ENCODE measurements at places on chromosomes 4 and X.
A peak's percentile ranks its signal among the peaks of the same experiment; 100 is the strongest.

- no peak for DNase-seq
Observed at GRCh38 chr4:1376391-1376840, 29.4 kb downstream of the UVSSA start.

DNA sequence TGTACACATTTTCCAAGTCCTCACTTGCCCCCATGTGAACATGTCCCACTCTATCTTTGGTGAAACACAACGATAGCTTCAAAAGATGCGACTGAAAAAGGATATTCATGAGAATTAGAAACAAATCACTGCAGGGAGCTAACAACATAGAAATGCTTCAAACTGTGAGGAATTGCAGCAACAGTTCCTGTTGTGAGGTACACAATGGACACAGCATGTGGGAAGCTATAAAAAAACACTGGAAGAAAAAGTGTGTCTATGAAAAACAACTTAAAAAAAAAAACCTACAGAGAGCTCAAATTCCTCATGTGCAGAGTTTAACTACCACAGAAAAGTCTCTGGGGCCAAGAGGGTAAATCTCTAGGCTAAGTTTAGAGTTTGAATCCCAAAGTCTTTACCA, 51.6 kb upstream of the BLTP1 start:
- DNase-seq: no peak

DNA sequence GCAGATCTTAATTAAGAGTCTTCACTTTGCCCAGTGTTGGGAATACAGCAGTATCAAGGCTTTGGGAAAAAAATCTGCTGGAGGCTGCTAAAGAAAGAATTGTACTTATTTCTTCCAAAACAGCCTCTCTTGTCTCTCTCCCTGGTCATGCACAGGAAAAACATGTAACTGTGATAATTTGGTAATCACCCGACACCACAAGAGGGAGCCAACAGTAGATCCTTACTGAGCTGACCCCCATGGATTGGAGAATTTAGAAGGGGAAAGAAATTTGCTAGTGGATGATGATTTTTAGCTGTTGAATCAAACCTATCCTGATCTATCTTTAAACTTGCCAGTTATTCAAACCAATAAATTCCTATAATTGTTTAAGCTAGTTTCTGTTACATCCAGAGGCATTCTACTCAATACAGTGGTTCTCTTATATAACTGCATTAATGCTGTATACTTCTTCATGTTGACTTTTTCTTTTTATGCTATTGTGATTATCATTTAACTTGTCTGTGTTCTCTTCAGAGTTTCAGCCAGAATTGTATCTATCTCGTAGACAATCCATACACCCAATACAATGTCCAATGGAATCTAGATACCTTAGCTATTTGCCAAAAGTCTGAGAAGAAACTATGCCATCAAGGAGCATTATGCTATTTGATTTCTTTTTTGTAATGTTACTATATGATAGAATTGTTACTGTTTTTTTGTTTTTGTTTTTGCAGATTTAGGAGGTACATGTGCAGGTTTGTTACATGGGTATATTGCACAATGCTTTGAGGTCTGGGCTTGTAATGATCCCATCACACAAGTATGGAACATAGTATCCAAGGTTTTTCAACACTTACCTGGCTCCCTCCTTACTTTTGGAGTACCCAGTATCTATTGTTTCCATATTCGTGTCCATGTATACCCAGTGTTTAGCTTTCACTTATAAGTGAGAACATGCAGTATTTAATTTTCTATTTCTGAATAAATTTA, 31.3 kb upstream of the ARHGEF38 start:
- DNase-seq: peak; percentile 61

DNA sequence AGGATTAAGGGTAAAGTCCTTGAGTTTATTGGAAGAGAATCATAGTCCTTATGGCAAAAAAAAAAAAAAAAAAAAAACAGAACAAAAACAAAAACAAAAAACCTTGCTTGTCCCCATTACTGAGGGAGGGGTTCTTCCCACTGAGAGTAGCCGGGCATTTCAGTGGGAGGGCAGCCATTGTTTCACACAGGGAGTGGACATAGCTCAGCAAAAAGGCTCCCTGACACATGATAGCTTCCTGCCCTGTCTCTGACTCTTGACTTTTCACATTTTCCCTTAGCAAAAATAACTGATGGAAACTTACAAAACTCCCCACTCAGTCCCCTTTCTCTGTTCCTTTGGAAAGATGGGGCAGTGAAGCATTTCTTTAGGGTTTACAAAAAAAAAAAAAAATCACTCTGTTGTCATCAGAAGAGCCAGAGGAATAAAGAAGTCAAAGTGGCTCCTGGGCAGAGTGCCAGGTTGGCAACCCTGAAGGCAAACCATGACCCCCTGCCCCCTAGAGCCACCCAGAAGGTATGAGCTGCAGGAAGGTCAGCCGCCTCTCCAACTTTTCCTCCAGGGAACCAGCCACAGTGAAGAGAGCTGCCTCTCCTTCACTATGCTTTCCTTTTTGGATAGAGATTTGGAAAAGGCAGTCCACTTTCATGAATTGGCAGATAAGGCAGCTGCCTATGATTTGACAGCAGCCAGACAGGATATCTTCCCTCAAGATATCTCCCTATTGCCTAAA, 170.6 kb downstream of the KDR start:
- no peak for DNase-seq

DNA sequence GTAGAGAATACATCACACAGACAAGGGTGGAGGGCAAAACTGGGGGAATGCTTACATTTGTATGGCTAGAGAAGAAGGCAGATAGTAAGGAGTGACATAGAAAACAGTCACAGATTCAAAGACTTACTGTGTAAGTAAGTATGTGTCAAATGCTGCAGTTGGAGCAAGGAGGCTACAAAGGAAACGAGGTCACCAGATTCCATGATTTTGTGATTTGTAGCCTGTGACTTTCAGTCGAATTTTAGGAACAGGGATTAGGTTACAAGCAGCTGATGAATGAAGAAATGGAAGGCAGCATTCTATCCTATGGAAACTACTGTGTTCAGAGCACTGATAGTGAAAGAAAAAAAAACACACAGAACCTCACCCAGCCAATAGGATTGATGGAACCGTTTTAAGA, 407.9 kb downstream of the IL15 start:
- DNase-seq: no peak

- DNase-seq: no peak
Observed at GRCh38 chr4:121741751-121742150, 23.2 kb downstream of the SMIM43 start.

- peak; percentile 38 for DNase-seq
Observed at GRCh38 chr4:85756938-85757337, 282.0 kb downstream of the ARHGAP24 start.

DNA sequence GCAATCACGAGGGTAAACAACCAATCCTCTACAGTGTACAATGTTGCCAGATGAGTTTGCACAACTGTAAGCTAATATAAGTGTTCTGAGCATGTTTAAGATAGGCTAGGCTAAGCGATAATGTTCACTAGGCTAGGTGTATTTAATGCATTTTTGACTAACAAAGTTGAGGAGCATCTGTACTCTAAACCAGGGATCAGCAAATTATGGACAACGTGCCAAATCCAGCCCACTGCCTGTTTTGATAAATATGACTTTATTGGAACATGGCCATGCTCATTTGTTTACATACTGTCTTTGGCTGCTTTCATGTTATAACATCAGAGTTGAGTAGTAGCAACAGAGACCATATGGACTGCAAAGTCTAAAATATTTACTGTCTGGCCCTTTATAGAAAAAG, 46.3 kb upstream of the ARHGEF6 start:
- DNase-seq: no peak

DNA sequence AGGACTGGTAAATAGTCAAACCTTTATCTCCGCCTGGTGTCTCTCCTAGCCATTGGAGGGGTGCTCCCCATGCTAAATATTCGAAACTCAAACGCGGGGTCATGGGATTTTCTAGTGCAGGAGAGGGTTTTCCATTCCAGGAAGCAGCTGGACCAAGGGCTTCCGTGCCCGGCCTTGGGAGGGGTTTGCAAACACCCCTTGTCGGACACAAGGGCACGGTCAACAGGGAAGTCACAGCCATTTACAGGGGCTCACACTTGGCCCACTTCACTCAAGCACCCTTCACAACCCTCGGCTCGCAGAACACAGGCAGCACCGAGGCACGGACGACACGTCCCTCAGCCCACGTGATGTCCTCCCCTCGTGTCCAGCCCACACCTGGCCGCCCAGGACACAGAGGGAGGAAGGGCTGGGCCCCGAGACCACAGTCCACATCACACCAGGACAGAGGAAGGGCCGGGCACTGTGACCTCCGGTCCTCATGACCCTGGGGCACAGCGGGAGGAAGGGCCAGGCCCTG, 10.3 kb upstream of the PLCXD1 start:
- no peak for DNase-seq

- DNase-seq: no peak
Observed at GRCh38 chrX:2507904-2508627, 7.3 kb upstream of the DHRSX start.

DNA sequence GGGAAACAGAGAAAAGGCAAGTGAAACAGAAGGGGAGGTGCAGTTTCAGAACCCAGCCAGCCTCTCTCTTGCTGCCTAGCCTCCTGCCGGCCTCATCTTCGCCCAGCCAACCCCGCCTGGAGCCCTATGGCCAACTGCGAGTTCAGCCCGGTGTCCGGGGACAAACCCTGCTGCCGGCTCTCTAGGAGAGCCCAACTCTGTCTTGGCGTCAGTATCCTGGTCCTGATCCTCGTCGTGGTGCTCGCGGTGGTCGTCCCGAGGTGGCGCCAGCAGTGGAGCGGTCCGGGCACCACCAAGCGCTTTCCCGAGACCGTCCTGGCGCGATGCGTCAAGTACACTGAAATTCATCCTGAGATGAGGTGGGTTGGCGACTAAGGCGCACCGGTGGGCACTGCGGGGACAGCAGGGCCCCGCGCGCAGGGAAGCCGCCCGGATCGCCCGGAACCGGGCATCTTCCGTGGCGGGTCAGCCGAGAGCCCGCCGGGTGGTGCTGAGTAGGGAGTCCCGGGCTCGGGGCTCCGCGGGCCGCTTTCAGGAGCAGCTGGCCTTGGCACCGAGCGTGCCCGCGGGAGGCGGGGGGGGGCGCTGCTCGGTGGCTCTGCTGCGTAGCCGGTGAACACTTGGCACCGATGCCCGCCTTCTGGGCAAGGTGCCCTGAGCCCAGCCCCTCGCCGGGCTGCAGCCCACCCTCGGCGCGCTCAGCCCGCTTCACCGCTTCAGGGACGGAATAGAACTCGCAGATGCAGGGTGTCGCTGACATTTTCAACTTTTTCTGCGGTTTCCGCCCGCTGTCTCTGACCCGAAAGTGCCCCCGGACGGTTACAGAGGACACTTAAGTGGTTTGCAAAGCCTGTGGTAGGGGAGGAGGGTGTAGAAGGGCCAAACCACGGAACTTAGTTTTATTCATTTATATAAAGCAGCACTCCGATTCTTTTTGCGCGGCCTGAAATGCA, at the start of gene CD38:
Gene CD38 (plus strand): TSS at position 40 of the 953 bp plus-strand sequence. CDS start 87 bp downstream, at position 127.
- no peak for DNase-seq

DNA sequence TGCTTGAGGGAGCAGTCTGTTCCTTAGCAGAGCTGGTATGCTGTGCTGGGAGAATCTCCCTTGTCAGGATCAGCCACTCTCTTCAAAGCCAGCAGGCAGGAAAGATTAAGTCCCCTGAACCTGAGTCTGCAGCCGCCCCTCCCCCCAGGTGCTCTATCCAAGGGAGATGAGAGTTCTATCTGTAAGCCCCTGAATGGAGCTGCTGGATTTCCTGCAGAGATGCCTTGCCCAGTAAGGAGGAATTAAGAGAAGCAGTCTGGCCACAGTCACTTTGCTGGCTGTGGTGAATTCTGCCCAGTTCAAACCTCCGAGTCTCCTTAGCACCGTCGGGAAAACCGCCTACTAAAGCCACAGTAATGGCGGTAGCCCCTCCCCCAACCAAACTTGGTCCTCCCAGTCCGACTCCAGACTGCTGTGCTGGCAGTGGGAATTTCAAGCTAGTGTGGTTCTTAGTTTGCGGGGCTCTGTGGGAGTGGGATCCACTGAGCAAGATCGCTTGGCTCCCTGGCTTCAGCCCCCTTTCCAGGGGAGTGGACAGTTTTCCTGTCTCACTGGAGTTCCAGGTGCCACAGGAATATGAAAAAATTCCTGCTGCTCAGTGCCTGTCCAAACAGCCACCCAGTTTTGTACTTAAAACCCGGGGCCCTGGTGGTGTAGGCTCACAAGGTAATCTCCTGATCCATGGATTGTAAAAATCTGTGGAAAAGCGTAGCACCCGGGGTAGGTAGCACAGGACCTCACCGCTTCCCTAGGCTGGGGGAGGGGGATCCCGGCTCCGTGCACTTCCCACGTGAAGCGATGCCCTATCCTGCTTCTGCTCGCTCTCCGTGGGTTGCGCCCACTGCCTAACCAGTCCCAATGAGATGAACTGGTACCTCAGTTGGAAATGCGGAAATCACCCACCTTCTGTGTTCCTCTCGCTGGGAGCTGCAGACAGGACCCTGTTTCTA, 38.0 kb downstream of the RAB28 start:
- DNase-seq: no peak

DNA sequence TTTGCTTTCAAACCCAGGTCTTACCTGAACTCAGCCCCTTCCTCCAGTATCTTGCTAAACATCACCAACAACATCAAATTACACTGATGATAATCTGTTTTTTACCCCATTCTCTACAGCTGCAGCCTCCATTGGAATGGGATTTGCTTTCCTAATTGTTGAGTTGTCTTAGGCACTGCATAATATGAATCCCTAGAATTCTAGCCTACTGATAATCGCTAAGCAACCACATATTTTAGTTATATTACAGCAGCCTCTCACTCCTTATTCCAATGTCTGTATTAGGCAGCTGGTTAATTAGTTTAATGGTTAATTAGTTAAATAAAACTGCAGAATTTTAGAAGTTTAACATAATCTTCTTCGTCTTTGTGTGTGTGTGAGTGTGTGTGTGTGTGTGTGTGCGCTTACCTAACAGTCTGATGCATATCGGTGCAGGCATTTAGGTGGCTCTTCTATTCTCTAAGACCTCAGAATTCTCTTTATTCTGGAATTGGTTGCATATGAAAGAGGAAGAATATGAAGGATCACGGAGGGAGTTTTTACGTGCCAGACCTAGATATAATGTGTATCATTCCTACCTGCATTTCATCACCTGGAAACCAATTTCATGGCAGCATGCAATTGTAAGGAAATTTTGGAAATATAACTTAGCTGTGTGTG, 5.3 kb upstream of the COMMD8 start:
- DNase-seq: no peak

- no peak for DNase-seq
Observed at GRCh38 chr4:54685810-54686209, 28.1 kb downstream of the KIT start.

- DNase-seq: no peak
Observed at GRCh38 chr4:165810726-165811125, 62.3 kb upstream of the TLL1 start.
